ENCODE measurements at places on chromosomes 13 and 19.

DNA sequence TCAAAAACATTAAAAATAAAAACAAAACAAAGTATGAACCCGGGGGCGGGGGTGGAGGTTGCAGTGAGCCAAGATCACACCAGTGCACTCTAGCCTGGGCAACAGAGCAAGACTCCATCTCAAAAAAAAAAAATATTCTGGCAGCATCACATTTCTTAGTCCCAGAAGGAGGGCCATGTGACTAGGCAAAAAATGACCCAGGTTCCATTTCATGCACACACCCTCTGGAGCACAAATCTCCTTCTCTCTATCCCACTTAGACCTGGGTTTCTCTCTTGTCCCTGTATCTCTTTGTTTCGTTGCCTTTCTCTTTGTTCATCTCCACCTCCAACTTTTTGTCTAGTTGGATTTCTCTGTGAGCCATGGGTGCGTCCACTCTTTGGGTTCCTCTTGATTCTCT, 6.2 kb upstream of the CYP2A7 start:
- no peak for DNase-seq

DNA sequence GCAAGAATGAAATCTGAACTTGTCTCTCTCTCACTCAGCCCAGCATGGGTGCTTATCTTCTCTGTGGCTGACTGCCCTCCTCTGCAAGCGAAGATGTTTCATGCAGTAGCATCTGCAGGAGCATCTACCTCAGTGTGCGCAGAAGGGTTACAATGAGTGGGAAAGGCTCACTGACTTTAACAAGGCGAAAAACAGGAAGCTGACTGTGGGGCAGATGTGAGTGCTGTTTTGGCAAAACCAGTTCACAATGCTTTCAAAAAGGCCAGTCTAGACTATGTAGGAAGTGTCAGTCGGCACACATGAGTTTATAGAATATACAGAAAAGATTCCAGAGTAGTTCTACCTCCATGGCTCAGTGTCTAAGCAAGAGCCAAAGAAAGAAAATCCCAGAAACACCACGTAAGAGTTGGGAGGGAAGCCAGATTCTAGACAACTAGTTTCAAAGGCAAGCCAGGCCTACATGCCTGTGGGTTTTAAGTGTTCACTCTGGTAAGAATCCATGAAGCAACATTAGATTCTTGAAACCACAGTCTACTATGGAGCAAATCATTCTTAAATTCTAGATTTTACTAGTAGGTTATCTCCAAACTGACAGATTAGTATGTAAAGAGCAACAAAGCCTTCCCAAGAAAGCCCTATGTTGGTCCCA, 124.5 kb downstream of the ABCC4 start:
- DNase-seq = no peak

- DNase-seq = no peak
These were observed 58.9 kb downstream of the RXFP2 start for GRCh38 chr13:31798189-31798588.

DNA sequence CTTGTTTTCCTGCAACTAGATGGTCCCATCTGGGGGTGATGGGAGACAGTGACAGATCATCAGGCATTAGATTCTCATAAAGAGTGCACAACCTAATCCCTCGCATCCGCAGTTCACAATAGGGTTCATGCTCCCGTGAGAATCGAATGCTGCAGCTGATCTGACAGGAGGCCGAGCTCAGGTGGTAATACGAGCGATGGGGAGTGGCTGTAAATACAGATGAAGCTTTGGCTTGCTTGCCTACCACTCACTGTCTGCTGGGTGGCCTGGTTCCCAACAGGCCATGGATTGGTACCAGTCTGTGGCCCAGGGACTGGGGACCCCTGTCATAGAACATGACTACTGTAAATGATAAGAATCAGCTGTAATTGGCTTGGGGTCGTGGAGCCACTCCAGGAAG, 28.0 kb downstream of the WDR88 start:
- DNase-seq = no peak

- DNase-seq = no peak
These were observed 19.7 kb downstream of the ZC3H4 start for GRCh38 chr19:47093841-47094240.

Data from effector CD4-positive, alpha-beta T cell (primary cell).